ENCODE measurements at places on chromosomes 7 and 10.

GRCh38 chr10:48192881-48193450 is 81.5 kb downstream of the FRMPD2 start:
- no peak for DNase-seq

GRCh38 chr7:67105377-67105776 is 108.7 kb downstream of the TYW1 start:
- DNase-seq: no peak

DNA sequence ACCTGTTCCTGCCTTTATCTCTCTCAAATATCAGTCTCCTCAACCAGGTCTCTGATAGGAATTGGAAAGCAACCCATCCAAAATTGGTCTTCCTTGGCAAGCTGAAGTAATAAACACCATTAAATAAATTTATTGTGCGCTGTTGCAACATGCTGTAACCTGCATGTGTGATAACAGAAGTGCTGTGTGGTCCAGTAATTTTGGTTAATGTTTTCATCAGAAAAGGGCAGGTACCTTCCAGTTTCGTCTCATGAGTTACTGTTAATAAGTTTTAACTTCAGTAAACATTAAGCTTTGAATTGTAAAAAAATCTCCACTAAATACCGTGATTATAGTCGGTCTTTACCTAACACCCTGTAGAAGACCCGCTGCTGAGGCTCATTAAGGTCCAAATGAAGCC is 624.7 kb downstream of the TNS3 start:
- no peak for DNase-seq

DNA sequence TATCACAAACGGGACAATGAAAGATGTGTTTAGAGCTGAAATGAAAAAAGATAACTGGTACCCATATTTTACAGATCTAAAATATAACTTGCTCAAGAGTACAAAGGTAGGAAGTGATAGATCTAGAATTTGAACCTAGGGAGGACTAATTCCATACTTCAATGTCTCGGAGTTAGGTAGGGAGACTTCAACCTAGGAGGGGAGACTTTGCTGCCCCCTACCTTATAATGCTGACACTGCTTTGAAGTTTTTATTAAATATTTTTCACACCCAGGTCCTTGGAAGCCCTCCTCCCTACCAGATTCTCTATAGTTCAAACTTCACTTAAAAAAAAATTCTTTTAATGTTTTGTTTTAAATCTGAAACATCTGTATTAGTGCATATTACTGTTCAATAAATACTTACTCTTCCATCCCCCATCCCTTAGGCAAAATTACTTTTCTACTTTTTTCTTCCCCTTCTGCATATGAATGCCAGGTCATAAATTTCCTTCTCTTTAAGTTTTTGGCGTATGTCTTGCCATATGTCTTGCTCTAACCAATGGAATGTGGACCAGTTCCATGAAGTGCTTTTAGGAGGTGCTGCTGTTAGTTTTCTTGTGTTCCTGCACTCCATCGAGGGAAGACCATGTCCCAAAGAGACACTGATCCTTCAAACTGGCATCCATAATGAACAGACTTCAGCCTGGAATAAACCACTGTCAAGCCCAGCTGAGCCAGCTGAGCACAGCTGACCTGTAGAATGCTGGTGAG is 57.8 kb downstream of the MICU1 start:
- peak; percentile 11 for DNase-seq

DNA sequence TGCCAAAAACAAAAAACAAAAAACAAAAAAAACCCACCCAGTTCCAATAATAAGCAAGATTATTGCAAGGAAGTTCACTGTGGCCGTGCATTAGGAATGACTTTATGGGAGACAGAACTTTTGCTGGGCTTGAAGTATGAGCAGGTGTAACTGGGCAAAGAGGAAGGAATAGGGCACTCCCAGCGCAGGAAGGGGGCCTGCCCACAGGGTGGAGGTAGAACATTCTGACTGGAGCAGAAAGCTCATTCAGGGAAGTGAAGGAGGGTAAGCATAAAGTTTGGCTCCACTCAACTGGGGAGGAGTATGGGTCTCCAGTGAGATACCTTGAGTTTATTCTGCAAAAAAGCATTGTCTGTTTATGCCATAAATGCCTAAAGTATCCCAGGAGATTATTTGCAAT is 42.1 kb upstream of the WIPF3 start:
- DNase-seq: no peak

DNA sequence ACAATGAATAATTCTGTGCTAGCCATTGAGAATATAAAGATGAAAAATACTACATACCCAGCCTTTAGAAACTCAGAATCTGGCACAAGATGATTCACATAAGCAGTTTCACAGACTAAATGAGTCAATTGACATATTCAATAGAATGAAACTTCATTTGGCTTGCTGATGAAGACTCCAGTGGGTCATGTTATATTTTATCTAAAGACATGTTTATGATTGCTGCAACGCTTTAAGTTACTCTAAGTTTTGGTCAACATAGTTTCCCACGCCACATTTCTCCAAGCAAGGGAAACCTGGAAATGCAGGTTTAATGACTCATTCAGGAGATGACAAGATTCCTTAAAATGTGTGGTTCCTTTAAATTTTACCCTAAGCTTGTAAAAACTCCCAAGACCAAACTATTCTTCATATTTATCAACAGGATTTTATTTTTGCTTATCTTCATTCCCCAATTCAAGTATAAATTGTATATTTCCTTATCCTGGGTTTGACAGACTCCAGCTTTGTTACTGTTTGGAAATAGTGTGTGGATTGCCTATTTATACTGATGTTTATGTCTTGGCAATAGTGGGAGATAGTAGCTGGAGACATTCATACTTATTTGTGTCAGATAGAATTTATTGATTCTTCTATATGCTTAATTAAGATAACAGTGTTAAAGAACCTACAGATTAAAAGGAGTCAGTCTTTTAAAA is 6.6 kb downstream of the SEMA3A start:
- DNase-seq: no peak

DNA sequence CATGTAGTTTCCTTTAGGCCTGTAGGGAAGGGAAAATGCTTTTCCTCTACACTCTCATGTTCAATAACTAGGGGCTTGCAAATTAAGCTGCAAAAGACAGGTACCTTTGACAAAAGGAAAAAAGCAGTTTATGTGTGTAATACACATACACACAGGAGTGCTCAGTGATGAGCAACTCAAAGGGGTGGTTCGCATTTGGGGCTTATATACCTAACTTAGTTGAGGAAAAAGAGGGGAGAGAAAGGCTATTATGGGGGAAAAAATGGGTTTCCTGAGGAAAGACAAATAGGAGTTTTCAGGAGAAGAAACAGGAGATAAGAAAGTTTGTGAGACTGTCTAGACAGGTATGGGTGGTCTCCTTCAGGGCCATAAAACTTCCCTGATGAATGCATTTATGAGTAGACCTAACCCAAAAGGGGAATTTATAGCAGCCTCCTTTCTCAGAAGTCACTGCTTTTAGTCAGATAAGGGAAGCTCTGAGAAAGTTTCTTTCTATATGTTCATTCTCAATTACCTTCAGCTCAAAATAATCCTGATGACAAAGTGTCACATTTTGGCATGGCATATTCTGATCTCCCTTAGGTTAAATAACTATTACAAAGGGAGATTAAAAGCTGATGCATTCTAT is 55.2 kb upstream of the EZH2 start:
- no peak for DNase-seq

- no peak for DNase-seq
Observed at GRCh38 chr7:87046456-87046855, 13.0 kb downstream of the ELAPOR2 start.

- no peak for DNase-seq
Observed at GRCh38 chr7:155922067-155922816, 110.0 kb upstream of the SHH start.
